ENCODE measurements at places on chromosomes 12 and 14.

GRCh38 chr12:42162193-42162592 is 17.5 kb upstream of the GXYLT1 start:
- DNase-seq, result no peak

DNA sequence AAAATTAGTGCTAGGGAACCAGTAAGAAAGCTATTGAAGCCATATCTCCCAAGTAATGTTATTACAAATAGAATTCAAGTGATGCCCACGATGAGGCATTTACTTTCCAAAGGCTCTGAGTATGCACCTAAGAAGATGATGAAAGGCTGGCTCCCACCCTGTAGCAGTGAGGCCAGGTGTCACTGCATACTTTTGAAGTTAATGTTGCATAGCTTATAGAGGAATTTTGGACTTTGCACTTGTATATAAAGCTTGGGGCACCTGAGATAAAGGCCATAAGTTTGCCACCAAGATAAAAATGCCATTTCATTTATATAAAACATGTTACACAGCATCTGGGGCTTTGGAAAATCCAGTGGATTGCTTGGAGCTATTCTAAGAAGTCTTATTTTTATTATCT is 96.2 kb downstream of the PTPRB start:
- DNase-seq, result no peak

GRCh38 chr14:51431741-51432140 is 191.7 kb downstream of the TMX1 start:
- no peak for DNase-seq

GRCh38 chr12:88571543-88571942 is 8.7 kb downstream of the KITLG start:
- DNase-seq, result no peak

DNA sequence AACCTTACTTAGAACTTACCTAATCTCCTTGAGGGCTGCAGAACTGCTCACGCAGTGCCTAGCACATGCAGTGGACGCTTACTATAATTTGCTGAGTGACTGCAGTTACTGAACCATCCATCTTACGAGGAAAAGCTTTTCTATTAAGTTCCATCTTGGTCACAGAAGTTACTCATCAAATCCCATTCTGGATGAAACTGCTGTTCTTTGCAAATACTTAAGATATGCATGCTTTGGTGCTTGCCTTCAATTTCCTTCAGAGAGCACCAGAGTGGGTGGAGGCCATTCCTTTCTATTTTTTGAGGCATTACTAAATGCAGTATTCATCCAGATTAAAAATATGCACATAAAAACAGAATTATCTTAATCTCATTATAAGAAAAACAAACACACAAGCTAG is 17.7 kb upstream of the PELI2 start:
- peak; percentile 20 for DNase-seq

DNA sequence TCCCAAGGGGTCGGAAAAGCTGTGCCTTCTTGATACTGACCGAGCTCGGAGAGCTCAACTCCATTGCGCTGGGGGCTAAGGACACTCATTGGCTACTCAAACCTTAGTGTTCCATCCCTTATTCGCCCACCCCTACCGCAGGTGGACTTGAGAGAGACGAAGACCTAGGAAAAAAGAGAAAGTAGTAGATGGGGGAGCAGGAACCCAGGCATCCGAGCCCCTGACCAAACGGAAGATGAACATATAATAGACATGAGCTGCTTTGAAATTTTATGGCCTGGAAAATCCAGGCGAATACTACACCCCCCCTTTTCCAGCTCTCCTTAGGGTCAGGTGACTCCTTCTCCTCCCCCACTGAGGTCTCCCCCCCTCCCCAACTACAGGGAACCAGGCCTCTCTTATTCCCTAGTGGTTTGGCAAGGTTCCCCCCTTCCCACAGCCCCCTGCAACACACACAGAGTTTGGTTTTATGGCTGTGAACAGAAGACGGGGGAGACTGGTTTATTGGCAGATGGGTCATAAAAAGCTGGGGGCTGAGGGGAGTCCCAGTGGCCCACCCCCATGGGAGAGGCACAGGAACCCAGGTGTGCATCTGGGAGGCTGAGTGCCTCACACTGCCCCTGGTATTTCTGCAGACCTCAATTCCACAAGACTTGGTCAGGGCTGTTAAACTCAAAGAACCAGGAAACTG is 1.6 kb downstream of the GDF11 start:
- no peak for DNase-seq

DNA sequence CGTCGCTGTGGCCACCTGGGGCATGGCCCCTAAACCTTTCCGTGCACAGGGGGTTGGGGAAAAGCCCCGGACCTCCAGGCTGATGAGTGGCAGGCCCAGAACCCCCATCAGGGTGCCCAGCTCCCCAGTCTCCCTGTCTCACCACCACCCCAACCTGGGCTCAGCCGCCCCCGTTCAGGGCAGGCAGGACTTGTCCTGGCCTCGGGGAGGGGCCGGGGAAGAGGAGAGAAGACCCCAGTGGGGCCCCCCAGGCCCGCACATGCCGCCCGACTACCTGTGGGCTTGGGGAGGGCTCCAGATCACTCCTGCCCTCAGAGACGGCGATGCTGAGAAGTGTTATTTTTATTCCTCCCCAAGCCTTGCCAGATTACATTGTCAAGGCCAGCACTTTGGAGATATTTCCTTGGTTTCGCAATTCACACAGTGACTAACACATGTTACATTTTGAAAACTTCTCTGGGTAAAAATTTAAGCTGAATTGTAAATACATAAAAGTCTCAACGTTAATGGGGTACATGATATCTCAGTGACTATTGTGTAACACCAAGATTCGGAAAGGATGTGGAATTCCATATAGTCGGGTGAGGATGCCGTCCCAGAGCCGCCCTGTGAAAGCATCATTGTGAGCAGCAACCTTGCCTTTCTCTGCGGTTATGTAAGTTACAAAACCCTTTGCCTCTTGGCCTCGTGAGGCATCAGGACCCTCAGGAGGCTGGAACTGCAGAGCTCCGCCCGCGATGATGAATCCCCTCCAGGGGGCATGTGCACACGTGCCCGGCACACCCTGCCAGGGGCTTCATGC is 85.6 kb upstream of the DIO3 start:
- DNase-seq, result no peak

DNA sequence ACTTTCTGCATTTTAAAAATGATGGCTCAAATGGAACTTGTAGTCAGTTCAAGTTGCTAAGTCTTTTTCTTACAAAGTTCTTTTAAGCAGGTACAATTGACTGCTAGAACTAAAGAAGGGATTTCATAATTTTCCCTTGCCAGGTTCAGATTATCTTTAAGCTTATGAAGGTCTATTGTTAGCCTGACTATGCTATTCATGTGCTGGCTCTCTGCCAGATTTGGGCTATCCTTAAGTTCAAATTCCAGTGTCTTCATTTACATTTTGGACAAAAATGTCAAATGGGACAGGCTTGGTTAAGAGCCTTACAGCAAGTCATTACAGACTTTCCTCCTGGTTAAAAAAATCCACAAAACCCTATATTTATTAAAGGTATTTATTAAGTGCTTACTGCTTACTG is 42.3 kb downstream of the INSM2 start:
- no peak for DNase-seq

GRCh38 chr12:12527820-12528296 is 34.8 kb downstream of the DUSP16 start:
- no peak for DNase-seq

GRCh38 chr12:97140355-97140754 is 233.3 kb downstream of the NEDD1 start:
- no peak for DNase-seq

- no peak for DNase-seq
Measured at GRCh38 chr14:49164074-49164473, 422.1 kb downstream of the RPS29 start.

- DNase-seq, result no peak
Measured at GRCh38 chr12:91984556-91984955, 161.1 kb downstream of the BTG1 start.

DNA sequence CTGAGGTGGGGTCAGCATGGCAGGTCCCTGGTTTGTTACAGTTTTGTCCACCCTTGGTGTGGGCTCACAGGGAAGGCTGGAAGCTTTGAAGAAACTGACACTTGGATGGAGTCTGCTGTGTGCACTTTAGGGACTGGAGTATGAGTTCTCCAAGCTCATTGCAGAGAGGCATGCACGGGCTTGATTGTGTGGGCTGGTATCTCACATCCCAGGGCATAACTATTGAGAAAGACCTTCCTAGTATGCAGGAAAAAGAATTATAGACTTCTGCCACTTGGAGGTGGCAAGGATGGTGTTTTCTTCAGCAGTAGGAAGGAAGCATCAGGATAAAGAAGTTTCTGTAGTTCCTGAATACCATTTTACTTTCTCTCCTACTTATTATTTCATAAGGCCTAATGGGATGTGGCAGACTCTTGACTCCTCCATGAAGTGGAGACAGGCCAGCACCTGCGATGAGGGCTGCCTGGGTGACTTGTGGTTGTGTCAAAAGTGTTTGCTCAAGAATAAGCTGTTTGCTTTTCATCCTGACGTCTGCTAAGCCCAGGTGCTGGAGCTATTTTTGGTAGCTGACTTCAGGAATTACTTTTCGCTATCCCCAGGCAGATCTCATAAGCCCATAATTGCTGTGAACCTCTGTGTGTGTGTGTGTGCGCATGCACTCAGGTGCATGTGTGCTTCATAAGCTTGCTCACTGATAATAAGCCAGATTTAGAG is 125.8 kb downstream of the KTN1 start:
- DNase-seq, result no peak

- no peak for DNase-seq
Measured at GRCh38 chr12:93976024-93976423, 172.4 kb upstream of the PLXNC1 start.

GRCh38 chr12:27828196-27828595 is 48.2 kb upstream of the MANSC4 start:
- DNase-seq, result no peak

GRCh38 chr12:46343118-46343852 is 29.3 kb downstream of the SLC38A2 start:
- no peak for DNase-seq

DNA sequence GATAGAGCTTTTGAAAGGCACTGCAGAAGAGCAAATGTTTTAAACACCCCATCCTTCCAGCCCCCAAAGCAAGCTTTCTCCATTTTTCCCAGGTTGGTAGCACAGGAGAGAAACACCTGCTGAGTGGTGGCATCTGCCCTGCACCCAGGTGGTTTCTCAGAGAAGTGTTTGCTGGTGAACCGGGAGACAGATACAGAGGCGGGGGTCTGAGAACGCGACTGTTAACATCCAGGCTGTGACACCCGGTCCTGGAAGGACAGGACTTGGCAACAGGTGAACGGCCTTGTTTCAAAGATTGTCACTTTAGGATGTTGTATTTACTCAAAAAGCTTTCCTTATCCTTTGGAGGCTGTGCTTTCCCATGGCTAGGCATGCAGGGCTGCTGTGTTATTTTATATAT is 18.5 kb downstream of the MMAB start:
- DNase-seq, result no peak

DNA sequence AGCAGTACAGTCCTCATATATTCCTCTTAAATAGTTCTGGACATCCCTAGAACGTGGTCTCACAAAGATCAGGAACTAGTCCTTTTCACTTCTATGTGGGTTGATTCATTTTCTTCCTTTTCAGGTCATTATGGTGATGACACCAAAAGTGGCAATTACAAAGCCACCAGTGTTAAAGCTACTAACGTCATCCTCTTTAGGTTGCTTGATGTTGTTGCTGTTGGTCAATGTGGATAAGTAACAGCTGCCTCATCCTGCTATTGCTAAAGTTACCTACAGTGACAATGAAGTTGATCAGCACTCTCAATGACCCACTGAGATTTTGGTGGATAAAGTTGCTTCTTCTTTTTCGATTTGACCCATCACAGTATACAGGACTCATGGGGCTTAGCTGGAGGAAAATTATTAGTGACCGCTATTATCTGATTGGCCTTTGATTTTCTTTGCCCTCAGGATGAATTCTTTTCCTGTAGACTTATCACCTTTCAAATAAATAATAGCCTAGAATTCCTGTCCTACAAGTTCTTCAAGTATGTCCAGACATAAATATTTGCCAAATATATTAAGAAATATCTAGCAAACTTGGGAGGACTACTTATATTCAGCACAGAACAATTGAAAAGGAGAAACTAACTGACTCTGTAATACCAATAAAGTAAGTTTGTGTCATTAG is 54.0 kb upstream of the ATP2B1 start:
- DNase-seq, result no peak

DNA sequence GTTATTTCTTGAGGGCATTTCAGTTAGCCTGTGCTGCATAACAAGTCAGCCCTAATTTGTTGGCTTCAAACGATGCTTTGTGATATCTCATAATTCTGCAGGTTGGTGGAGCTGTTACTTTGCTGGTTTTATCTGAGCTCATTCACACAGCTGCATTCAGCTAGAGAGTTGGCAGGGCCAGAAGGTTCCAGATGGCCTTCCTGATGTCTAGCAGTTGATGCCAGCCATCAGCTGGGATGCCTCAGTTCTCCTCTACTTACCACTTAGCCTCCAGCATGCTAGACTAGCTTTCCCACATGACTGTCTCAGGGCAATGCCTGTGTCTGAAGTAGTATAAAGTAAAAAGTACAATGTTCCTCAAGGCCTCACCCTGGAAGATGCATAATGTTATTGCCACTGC is 130.6 kb downstream of the SLC35F4 start:
- DNase-seq, result no peak

DNA sequence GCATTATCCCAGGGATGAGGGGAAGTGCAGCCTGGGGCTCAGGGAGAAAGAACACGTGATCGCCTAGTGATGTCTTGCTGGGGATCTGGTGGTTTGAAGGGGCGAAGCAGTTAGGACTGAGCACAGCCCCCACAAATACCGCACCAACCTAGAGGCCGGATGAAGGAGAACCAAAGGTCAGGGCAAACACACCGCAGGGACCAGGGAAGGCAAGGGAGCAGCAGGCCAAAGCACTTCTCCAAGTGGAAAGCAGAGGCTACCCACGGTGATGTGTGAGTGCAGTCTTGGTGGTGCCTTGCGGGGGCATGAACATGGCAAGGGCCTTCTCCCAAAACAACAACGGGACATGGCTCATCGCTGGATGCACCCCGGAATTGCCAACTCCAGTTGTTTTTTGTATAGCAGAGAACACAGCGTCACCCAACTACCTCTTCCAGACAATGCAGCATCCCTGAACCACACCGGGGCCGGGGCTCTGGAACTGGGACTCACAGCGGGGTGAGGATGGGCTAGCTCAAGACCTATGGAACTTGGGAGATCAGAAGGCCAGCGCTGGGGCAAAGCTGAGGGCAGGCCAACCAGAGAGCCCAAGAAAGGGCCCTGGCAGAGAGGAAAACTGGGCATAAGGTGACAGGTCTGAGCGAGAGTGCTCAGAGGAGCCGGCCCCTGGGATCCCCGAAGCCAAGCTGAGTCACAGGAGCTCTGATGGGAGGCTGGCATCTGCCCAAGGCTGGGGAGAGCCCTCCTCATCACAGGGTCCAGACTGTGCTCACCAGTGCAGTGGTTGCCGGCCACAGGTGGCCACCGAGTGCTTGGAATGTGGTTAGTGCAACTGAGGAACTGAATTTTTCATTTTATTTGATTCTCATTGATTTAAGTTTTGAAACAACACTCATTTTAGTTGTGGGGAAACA is 11.1 kb downstream of the GALNT16 start:
- no peak for DNase-seq

GRCh38 chr14:29757188-29757680 is 170.4 kb downstream of the PRKD1 start:
- no peak for DNase-seq

All from hepatic stellate cell (primary cell).